ENCODE measurements at places on chromosomes 1 and 21.

DNA sequence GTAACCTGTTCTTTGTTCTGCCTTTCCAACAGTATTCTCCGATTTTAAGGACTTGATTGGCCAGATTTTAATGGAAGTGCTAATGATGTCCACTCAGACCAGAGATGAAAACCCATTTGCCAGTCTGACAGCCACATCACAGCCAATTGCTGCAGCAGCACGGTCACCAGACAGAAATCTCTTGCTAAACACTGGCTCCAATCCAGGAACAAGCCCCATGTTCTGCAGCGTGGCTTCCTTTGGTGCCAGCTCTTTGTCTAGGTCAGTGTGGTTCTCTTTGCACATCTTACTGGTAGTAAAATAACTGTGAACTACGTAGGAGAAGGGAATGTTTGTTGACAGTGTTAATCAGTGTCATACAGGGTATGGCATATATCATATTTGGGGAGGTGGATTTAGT, 72.7 kb downstream of the UBE4B start:
- DNase-seq = no peak

DNA sequence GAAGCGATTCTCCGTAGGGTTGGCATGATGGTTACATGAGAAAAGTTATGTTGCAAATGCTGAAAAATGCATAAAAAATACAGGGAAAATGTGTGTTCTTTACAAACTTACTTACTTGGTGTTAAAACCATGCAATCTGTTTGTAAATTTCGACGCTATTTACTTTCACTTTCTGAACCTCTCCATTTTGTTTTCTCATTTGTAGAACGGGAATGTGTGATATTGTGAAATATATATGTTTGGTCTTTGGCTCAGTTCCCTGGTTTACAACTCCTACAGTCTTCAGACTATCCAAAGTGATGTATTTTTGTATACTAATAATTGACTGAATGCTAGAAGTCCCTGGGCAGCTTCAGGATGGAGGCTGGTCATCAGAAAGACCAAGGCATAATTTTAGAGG, 982.3 kb downstream of the ADGRL2 start:
- no peak for DNase-seq

DNA sequence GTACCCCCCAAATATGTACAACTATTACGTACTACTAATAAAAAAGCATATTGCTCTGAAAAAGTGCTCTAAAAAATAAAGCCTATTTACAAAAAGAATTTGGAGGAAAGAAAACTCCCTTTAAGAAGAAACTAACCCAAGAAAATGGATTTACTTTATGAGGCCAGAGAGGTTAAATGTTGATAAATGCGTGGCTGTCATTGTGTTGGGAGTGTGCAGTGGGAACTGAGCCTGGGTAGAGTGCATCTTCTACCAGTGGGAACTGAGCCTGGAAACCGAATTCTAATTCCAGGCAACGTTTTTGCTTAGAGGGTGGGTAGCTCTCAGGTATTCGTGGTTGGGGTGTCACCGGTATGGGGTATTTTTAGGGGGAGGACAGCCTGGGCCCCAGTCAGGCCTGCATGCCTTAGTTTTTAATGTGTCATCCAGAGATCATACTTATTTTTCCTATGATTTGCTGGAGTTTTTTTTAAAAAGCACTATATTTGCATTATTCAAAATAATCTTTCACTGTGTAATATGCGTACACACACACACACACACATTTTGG, 24.1 kb upstream of the RNF187 start:
- DNase-seq = no peak

DNA sequence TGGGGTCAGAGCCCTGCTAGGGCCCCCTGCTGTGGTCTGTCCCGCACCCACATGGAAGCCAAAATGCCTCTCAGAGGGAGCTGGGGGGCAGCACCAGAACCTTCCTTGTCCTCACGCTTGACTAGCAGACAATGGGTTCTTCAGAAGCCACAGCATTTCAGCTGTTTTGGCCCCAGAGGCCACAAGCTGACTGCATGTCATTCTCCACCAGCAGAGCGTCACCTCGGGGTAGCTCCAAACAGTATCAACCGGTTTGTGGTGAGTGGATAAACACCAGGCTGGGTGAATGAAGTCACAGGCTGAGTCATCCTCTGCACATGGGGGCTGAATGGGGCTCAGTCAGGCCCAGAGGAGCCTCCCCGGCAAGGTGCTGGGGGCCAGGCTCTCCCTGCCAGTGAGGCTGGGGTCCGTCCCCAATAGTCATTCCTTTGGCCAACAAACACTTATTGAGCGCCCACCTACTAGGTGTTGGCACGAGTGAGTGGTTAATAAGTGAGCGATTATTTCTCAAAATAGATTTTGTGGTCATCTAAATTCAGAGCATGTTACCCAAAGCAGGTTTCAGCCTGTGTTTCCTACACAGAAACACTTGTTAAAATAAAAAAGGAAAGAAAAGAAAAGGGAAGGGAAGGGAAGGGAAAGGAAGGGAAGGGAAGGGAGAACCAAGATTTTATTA, 9.1 kb downstream of the OLIG1 start:
- peak; percentile 90 for DNase-seq

DNA sequence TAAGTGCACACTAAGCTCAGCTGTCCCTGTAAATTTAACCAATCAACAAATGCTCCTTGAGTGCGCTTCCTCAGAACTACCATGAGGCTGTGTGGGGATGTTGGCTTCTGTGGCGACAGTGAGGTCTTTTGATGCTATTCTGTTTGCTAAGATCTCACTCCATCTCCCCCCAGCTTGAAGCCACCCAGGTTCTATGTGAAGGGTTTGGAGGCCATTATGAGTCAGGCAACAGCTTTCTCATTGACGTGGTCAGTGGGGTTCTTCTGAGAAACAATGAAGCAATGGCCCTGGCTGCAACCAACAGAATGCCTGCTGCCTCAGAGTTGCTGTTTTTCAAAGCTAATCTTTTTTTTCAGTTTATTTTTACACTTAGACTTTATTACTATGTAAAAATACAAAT, 205.5 kb downstream of the PTBP2 start:
- DNase-seq = no peak

DNA sequence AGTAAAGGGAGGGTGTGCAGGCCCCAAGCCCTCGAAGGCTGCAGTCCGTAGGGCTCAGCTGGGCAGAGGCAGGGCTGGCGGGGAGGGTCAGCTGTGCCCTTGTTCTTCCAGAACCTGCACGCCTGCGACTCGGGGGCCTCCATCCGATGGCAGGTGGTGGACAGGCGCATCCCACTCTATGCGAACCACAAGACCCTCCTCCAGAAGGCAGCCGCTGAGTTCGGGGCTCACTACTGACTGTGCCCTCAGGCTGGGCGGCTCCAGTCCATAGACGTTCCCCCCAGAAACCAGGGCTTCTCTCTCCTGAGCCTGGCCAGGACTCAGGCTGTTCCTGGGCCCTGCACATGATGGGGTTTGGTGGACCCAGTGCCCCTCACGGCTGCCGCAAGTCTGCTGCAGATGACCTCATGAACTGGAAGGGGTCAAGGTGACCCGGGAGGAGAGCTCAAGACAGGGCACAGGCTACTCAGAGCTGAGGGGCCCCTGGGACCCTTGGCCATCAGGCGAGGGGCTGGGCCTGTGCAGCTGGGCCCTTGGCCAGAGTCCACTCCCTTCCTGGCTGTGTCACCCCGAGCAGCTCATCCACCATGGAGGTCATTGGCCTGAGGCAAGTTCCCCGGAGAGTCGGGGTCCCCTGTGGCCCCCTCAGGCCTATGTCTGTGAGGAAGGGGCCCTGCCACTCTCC, 13.6 kb upstream of the LRRC3 start:
- no peak for DNase-seq

DNA sequence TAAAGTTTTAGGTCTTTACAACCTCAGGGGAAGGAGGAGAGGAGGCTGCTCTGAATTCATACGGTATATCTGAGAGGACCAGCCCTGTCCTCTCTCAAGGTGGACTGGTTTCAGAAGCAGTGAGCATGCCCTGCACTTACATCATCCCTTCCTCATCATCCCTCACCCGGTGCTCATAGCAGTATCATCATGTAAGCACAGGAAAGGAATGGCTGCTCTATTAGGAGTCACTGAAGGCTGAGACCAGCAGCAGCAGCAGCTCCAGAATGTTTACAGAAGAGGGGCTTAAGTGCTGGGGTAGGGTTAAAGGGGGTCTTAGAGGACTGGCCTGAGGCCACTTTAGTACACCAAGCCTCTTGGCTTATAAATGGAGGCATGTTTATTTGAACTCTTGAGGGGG, 185.9 kb downstream of the AK5 start:
- no peak for DNase-seq

- no peak for DNase-seq
These were observed 777 bp upstream of the KISS1 start for GRCh38 chr1:204197068-204197467.

Measured in stimulated activated naive B cell treated with anti-CD40 and anti-IgM and Interleukin-4, amounts not matched to agents 10 μg/mL and 1 μg/mL and 100 μg/mL, for 72 hours (primary cell).